MCF 10A (cell line): ENCODE measurements at places on chromosomes 12 and 14.

DNA sequence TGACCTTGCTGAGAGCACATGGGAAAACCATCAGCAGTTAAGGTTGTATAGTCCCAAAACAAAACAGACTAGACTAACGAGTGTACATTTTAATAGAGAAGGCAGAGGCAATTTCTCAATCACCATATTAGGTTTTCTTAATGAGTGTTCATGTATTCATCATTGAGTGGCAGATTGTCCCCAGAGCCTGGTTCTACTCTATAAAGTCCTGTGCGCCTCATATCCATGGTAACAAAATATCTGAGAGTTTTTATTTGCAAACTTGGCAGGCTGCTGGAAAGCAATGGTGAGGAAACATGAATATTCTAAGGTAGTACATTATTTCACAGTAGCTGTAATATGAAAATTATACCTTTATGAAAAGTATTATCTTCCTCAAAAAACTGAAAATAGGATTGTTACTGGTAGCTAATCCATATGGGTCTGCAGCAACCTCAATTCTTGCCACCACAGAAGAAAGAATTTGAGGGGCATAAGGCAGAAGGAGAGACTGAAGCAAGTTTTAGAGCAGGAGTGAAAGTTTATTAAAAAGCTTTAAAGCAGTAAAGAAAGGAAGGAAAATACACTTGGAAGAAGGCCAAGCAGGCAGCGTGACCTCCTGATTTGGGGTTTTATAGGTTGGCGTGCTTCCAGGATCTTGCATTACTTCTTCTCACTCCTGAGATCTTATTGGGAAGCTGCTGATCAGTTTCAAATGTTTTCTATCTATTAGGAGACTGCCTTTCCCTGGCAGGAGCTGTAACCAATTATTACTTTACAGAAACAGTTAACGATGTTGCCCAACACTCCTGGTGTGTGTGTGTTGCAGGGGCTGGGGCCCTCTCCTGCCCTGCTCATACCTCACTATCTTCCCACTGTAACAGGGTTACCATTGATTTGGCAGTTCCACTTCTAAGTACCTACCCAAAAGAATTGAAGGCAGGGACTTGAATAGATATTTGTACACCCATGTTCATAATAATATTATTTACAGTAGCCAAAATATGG is 154.0 kb upstream of the NUDT4 start:
- DNase-seq, result peak; percentile 31

DNA sequence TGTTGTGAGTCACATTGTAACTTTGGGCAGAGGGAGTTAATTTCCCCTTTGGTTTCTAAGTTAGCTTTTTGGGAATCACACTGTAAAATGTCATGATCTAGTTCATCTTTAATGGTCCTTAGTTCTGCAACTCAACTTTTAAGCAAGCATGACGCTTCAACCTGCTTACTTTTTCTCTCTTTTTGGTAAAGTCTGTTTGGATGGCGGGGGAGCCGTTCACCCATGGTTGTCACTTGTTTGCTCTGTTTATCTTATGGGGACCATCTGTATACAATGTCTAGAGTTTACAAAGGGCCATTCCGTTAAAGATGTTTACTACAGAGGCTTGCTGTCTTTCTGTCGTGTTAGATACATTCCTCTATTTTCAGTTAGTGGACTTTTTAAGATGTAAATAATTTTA is 172.0 kb downstream of the SRGAP1 start:
- DNase-seq, result no peak

- DNase-seq, result no peak
Observed at GRCh38 chr14:79056879-79057278, 886.7 kb downstream of the NRXN3 start.

DNA sequence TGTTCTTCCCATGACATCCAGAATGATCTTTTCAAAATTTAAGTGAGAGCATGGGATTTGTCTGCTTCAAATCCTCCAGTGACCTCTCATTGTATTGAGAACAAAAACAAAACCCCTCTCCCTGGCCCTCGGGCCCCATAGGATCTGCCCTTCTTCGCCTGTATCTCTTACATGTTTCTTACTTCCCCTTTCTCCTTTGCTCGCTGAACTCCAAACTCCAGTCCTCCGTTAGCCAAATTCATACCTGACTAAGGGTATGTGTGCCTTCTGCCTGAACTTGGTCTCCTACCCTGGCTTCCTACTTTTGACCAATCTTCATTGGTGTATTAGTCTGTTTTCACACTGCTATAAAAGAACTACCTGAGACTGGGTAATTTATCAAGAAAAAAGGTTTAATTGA is 13.2 kb upstream of the TSPAN11 start:
- DNase-seq, result no peak

- DNase-seq, result no peak
Observed at GRCh38 chr14:104665114-104665656, 24.2 kb upstream of the INF2 start.

DNA sequence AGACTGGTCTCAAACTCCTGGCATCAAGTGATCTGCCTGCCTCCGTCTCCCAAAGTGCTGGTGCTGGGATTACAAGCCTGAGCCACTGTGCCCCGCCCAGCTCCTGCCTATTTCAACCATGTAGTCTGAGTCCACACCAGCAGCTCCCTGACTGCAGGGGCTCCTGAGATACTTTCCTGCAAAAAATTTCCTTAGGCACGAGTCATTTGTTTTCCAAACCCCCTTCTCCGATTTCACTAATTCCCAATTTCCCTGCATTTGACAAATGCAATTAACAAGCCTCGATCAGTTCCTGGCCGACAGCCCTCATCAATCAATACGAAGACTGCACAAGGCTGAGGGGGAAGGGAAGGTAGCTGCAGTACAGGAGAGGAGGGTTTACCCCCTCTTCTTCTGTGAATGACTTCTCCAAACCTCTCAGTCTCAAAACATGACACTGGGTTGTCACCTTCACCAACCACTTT is 10.1 kb downstream of the PSMB5 start:
- DNase-seq, result no peak

- peak; percentile 56 for DNase-seq
Observed at GRCh38 chr12:17992002-17992656, 97.9 kb downstream of the RERGL start.

DNA sequence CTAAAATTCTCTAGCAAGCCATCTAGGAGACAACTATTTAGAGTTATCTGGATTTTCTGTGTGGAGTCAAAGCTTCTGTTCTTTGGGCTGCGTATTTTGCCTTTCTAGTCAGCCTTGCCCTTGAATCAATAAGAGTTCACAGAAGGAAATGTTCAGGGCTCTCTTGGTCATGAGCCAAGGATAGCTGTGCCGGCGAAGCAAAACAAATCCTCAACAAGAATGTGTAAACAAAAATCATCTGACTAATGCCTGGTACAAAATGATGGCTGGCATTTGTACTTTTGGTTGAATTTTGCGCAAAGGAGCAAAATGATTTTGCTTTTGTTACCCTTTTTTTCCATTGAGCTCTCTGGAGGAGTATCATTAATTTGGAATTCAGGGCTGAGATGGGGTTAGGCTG is 171.1 kb downstream of the DACT1 start:
- peak; percentile 67 for DNase-seq

DNA sequence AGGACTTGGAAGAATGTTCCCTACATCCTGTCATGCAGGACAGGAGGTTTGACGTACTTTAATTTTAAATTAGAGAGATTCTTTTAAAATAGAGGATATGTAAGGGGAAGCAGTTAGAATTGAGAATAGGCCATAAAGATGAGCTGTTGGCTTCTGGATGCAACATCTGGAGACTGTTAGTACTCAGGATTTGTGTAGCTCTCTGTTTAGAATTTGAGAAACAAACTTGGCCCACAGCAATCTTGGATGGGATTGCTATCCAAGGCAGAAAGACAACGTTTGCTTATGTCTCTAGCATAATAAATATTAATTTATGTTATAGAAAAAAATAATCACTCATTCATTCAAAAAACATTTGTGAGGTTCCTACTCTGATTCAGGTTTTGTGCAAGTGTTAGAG is 398.4 kb upstream of the NOVA1 start:
- no peak for DNase-seq

GRCh38 chr14:100651999-100652508 is 64.8 kb upstream of the BEGAIN start:
- DNase-seq, result no peak

DNA sequence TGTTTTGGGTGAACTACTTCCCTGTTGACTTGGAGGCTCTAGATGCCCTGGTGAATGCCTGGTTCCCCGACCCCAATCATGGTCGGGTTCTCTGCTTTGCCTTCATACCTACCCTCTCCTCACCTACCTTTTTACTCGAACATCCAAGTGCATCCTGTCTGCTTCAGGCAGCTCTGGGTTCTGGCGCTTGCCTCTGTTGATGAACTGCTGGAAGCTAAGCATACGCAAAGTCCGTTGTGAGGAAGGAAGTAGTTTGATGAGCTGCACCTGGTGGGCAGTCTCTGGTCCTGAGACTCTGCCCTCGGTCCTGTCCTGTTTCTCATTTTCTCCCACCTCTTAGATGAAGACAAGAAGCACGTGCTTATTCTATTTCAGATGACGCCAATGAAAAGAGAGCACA is 13.6 kb downstream of the KCNH3 start:
- DNase-seq, result no peak

GRCh38 chr14:92585981-92586937 is 72.7 kb downstream of the RIN3 start:
- DNase-seq, result peak; percentile 8

- no peak for DNase-seq
Observed at GRCh38 chr12:94039914-94040313, 108.5 kb upstream of the PLXNC1 start.

DNA sequence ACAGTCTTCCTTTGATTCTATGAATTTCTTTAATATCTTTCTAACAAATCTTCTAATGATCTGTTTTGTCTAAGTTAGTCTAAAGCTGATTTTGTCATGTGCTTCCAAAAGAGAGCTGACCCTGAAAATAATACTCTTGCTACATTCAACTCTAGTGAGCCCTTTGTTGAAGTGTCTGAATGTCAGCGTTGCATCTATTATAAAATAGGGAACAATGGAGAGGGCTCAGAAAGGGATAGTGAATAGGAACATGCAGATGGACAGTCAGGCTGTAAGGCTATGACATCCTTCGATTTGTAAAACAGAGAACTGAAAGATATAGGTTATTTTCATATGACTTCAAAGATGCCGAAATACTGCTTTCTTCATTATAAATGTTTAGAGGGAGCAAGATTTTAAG is 304.5 kb downstream of the GALC start:
- DNase-seq, result no peak

DNA sequence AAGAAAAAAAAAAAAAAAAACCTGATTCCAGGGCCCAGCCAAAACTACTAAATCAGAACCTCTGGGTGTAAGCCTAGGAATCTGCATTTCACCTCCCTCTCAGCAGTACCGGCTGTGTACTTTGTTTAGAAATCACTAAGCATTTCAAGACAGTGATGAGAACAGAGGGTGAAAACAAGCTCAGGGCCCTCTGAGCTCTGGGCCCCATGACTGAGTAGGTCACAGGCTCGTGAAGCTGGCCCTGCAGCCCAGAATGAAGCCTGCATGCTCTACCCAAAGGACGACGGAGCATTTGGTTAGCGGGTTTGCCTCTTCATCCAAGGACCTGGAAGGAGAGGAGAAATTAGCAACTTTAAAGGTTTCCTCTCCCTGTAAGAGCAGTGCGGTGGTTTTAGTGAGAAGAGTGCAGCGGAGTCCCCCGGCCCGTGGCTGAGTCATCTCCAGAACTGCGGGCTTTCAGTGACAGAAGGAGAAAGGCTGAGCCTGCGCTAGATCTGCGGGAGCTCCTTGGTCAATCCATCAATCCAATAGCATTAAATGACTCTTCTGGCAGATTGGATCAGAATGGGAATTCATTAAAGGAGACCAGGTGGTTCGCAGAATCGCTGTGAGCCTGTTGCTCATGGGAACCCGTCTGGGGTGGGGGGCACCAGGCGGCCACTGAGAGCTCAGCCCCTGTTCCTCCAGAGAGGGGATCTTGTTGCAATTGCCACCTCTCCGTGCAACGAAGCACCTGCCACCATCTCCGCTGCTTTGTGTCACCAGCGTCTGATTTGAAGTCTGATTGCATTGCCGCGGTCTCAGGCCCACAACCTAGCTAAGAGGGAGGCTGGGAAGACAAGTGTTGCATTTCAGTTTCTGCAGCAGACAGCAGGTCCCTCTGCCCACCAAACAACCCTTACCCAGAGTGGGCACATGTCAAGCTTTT is 7.3 kb downstream of the IL31 start:
- DNase-seq, result no peak

- no peak for DNase-seq
Observed at GRCh38 chr12:106672314-106673025, 89.7 kb downstream of the RFX4 start.

GRCh38 chr14:99325016-99325415 is 53.0 kb upstream of the BCL11B start:
- no peak for DNase-seq

- no peak for DNase-seq
Observed at GRCh38 chr12:50276912-50277671, 6.2 kb downstream of the LIMA1 start.

- no peak for DNase-seq
Observed at GRCh38 chr14:61690982-61691381, 4.3 kb upstream of the HIF1A start.

DNA sequence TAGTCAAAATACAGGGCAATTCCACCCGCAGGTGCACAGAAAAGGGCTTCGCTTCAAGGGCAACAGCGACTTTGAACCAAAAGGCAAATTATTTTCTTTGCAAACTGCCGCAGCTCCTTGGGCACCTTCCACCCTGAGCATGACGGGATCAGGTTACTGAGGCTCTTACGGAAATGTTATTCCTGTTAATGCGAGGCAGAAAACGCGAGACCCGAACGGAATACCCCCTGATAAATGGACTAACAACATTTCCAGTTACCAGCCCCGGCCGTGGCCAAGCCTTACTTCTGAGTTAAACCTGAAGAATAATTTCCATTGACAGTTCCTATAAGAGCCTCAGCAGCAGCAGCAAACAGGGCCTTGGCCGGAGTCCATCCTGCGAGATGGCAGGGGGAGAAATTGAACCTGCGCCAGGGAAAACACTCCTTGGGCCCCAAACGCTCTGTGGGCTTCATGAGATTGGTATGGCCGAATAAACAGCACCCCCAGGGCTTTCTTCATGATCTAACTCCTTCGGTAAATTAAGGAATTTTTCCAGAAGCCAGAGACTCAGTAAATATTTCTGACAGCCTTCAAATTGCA is 70.0 kb upstream of the DICER1 start:
- DNase-seq, result no peak

GRCh38 chr14:86790408-86791364 is 1202.3 kb downstream of the GALC start:
- DNase-seq, result peak; percentile 26

DNA sequence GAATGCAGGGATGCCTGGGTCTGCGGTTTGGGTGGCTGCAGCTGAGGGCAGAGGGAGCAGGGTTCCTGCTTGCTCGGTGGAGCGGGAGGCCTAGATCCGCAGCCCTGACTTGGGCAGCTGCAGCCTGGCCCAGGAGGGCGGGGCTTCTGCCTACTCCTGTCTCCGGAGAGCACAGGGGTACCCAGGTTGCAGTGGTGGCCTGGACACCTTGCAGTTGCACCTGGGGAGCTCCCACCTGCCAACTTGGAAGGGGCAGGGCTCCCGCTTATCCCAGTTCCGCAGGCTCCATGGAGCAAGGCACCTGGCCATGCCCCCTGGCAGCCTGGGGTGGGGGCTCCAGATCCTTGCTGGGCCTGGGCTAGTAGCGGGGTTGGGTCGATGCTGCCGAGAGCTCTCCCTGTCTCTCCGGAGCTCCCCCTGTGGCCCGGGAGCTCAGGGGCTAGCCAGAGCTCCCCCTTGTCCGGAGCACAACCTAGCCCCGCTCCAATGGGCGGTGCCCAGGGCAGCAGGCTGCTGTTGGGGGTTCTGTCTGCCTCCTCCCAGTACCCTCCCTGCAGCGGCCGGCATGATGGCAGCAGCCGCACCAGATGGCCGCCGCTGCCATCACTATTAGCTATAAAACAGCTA is 136.4 kb downstream of the PTPRR start:
- no peak for DNase-seq
